ENCODE measurements at places on chromosomes 5 and 9.

DNA sequence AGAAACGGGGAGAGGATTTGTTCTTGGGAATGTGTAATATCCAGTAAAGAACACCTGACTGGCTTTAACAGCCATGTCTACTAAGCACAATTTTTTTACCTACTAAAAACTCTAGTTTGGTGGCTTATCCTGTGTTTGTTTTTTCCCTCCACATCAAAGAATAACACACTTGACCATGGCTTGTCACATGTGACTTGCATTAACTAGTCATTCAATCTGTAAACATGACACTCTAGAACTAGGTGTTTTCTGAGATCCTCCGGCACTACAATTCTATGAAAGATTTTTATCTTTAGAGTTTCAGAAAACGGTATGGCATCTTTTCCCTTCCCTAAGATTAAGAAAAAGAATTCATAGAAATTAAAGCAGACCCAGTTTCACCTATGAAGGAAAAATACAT lies 103.7 kb downstream of the CEMIP2 start:
- DNase-seq: no peak

DNA sequence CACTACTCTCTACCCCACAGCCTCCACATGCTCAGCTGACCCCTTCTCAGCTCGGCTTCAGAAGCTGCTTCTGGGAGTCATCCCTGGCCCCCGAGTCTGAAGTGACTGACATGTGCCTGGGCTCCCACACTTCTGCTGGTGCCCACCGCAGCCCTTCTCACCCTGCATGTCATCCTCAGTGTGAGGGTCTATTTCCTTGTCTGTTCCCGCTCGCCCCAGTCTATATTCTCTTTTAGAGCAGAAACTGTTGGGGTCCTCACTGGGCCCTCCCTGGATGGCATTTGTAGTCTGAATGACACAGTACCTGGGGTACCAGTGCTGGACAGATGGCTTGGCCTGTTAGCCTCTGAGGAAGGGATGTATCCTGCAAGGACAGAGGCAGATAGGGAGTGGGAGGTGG lies 5.3 kb downstream of the ECSCR start:
- no peak for DNase-seq

- DNase-seq: no peak
Measured at GRCh38 chr5:60299944-60300343, 400.0 kb downstream of the DEPDC1B start.

- DNase-seq: no peak
Measured at GRCh38 chr5:35046774-35047173, 975 bp downstream of the AGXT2 start.

- no peak for DNase-seq
Measured at GRCh38 chr9:86892576-86892975, 54.7 kb downstream of the GAS1 start.

DNA sequence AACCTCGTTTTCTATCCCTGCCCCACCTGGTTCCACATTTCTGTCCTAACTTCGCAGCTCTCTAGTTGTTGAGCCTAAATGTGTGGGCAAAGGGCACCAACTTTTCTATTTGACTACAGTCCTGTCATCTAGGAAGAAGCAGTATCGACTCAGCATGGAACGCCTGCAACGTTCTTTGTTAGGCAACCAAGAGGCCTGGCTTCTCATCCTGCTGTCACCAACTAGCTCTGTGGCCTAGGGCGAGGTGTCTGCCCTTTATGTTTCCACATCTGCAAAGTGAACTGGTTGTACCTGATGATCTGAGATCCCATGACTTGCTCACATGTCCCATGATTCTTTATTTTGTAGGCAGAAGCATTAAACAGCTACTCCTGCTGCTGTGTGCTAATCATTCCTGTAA lies 248.9 kb downstream of the ADAMTSL1 start:
- DNase-seq: no peak

DNA sequence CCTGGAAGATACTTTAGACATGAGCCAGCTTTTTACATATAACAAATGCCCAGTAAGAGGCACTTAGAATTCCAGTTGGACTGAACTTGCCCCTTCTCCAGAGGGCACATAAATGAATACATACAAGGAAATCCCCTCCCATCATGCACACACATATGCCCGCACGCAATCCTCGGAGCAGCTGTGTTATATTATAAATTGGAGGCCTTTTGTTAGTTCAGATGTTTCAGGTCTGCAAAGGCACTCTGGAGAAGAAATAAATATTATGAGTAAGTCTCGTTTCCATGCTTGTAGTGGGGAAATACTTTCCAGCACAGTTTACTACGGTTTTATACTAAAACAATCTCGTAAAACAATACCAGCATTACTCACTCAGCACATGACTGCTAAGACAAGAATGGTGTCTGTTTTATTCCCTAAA lies 17.6 kb upstream of the MUSK start:
- no peak for DNase-seq
